ENCODE measurements at places on chromosomes 4 and X.

- DNase-seq, result no peak
Measured at GRCh38 chr4:30757357-30757756, 37.2 kb downstream of the PCDH7 start.

- no peak for DNase-seq
Measured at GRCh38 chr4:37245391-37245954, 930 bp downstream of the NWD2 start.

DNA sequence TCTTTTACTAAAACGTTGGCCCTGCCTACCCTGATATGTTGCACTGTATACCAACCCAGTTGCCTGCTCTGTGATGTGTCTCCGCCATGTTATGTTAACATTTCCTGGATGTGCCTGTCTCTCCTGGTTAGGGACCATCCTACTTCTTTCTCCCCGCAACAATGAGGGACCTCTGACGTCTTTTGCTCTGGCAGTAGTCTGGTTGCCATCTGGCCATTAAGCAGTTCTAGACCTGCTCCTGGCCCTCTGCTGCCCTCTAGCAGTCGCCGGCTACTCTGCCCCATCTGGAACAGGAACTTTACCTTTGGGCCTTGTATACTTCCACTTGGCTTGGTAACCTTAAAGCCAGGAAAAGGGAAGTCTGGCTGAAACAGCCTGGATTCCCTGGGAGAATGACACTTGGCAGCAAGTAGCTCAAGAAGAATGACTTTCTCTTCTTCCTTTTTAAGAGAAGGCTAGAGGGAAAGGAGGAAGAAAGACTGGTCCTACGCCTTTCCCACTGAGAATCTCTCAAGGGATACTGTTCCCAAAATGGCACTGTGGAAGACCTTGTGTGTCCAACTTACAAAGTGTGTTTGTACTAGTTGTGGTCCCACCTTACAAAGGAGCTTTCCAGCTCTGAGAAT, 63.5 kb downstream of the GPC3 start:
- no peak for DNase-seq

- DNase-seq, result no peak
Measured at GRCh38 chr4:22688236-22688635, 4.5 kb upstream of the GBA3 start.

DNA sequence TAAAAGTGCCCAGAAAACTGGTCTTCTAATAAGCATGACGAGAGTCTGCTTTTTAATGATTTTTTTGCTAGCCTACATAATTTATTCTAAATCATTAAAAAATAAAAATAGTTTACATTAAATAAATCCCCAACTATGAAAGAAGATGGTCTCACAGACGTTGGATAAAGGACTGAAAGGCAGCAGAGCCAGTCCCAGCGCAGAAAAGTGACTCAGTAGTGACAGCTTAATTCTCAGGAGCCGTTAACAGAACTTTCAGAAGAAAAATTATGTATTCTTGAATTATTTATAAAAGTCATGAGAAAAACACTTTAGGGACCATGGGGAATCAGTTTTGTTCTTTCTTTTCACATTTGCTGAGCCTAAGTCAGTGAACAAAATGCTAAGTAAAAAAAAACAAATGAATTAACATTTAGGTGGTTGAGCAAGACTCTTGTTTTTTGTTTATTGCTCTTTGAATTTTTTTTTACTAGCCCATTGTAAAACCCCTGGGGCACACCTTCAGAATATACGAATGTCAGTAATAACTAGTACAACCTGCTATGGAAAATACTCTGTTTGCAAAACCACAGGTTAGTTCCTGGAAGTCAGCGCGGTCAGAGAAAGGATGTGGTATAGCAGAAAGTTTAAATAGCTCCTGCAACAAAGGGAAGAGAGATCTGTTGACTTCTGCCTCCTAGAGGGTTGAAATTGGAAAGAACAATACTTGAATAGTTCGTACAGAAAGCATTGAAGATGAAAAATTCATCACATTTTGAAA, 50.4 kb upstream of the CCDC160 start:
- DNase-seq, result no peak
